ENCODE measurements at places on chromosomes 6 and 20.

DNA sequence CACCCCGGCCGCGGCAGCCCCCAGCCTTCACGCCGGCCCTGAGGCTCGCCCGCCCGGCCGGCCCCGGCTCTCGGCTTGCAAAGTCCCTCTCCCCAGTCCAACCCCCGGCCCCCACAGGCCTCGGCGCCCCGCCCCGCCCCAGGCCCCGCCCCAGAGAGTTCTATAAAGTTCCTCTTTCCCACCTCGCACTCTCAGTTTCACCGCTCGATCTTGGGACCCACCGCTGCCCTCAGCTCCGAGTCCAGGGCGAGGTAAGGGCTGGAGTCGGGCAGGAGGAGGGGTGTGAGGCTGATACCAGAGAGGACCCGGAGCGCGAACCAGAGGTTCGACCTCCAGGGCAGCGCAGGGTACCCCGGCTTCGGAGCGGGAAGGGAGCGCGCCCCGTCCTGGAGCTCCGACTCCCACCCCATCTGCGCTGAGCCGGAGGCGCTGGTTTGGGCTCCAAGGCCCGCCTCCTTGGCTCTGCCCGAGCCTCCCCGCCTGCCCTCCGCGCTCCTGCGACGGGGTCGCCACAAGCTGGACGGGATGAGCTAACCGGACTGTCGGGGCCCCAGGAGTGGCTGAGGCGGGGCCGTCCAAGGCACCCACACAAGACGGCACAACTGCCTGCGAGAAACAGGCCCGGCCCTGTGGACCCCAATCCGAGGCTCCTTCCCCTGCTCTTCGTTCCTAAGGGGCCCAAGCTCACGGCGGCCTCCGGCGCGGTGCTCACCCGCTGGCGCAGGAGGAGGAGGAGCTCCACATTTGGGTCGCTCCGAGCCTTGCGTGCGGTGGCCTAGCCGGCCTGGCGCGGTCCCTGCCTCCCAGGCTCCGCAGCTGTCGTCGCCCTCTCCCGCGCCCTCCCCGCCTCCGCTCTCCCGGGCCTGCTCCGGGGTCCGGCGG is at the start of gene IRF4:
IRF4 (plus strand) TSS at position 194 of the 882 bp plus-strand sequence. CDS start 1,401 bp downstream, outside the sequence.
- no peak for DNase-seq

GRCh38 chr6:134437376-134437775 is 119.5 kb upstream of the SGK1 start:
- DNase-seq, result no peak

- DNase-seq, result no peak
Observed at GRCh38 chr6:4937414-4937813, 66.4 kb downstream of the RPP40 start.

DNA sequence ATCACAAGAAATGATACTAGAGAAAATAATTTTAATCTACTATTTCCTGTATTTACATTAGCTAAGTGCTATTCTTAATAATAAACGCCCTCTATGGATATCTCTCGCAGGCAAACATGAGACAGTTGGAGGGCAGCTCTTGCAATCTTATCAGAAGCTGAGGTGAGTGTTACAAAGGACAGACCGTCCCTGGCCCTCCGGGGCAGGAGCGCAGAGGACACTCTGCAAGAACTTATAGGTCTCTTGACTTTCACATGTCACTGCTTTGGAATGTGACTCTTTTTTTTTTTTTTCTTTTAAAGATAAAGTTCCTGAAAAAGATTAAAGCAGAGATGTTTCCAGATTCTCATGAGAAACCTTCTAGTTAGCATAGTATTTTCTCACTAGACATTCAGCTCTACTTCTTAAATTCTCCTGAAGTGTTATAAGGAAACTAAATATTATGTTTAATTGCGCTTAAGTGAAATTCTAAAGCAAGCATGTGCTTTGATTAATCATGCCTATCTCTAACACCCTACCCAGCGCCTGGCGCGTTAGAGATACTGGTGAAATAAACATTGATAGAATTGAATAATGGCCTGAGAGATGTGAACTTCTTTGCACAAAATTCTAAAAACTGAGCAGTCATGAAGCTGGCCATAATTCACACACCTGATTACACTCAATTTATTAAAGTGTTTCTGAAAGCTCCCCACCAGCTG is 57.4 kb downstream of the SYTL3 start:
- no peak for DNase-seq

GRCh38 chr6:13868236-13868635 is 53.9 kb upstream of the MCUR1 start:
- no peak for DNase-seq

DNA sequence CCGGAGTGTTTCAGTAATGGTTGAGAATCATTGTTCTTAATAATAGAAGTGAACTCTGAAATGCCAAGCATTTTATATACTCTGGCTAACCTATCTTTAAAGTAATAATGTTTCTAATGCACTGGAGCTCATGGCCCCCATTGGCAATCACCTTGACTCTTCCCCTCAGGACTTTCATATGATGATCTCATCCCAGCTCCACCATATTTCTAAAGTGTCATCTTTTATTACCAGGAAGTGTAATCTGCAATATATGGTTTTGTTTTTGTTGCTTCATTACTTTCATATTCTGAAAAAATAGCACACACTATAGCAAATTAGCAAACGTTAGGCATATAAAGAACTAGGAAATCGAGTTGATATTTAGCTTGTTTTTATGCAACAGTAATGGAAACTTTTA is 60.3 kb downstream of the TULP4 start:
- DNase-seq, result no peak

GRCh38 chr6:16742116-16742515 is 19.1 kb downstream of the ATXN1 start:
- no peak for DNase-seq

GRCh38 chr6:157613011-157613522 is 210.0 kb upstream of the SNX9 start:
- no peak for DNase-seq

DNA sequence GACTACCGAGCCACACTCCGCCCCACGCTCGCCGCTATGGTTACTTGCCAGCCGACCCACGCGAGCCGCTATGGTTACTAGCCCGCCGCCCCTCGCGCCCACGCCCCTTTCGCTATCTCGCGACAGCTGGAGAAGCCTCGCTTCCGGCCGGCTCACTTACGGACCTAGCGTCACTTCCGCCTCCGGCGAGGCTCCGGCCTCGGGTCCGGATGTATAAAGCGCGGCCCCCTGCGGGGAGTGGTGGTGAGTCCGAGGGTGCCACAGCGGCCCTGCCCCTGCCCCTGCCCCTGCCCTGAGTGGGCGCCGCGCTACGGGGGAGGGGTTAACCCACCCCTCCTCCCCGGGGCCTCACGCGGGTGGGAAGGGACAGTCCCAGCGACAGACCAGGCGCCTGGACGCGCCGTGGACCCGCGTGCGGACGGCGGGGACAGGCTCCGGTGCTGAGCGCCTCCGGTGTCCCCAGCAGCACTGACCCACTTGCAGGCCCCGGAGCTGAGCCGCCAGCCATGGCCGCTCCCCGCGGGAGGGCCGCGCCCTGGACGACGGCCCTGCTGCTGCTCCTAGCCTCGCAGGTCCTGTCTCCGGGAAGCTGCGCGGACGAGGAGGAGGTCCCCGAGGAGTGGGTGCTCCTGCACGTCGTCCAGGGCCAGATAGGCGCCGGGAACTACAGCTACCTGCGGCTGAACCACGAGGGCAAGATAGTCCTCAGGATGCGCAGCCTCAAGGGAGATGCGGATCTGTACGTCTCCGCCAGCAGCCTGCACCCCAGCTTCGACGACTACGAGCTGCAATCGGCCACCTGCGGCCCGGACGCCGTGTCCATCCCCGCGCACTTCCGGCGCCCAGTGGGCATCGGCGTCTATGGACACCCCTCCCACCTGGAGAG is at the start of the genes C6orf120 and WDR27:
C6orf120 (plus strand) TSS at position 173 of the 886 bp plus-strand sequence; CDS start at position 507, 334 bp downstream.
WDR27 (minus strand) TSS at position 76 of the 886 bp plus-strand sequence. CDS start 13,024 bp downstream, outside the sequence.
- peak; percentile 60 for DNase-seq

GRCh38 chr6:163414946-163415619 is 565 bp downstream of the QKI start:
- DNase-seq, result no peak

DNA sequence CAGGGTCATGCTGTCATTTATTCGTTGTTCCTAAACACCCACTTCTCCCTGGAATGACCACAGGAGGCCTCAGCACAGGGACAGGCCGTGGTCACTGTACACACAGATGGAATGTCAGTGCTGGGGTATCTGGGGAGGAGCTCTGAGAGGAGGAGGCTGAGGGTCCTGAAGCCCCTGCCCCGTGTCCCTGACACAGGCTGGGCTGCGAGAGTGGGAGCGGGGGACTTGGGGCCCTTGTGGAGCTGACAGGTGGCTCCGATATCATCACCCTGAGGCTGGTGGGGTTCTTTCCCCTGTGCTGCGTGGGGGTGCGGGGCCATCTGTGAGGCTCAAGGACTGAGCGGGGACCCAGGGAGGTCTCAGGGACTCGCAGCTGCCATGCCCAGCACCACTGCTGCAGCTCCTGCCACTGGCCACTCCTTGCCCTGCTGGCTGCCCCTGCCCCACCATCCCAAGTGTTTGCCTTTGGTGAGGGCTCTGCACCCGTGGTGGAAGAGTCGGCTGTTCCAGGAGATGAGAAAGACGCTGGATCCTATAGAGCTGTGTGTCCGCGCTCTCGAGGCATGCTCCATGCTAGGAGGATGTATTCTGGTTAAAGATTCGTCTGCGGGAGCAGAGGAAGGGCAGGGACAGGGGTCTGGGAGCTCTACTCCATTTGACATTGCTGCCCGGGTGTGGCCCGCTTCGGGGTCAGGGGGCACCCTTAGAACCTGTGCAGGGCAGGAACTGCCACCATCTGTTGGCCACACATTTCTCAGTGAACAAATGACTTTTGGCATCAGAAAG is 18.9 kb downstream of the NPEPL1 start:
- DNase-seq, result peak; percentile 5

GRCh38 chr6:14466278-14466677 is 348.7 kb downstream of the CD83 start:
- no peak for DNase-seq

GRCh38 chr6:43570876-43571441 is 4.9 kb downstream of the XPO5 start:
- no peak for DNase-seq

GRCh38 chr20:17752459-17752858 is 52.7 kb downstream of the BANF2 start:
- no peak for DNase-seq

All from D721Med (cell line).